ENCODE measurements at places on chromosomes 5 and 9. TPM values are rescaled to one million over a fixed set of nuclear protein-coding genes. Genes with fewer than 3 reads are reported as not detected.

DNA sequence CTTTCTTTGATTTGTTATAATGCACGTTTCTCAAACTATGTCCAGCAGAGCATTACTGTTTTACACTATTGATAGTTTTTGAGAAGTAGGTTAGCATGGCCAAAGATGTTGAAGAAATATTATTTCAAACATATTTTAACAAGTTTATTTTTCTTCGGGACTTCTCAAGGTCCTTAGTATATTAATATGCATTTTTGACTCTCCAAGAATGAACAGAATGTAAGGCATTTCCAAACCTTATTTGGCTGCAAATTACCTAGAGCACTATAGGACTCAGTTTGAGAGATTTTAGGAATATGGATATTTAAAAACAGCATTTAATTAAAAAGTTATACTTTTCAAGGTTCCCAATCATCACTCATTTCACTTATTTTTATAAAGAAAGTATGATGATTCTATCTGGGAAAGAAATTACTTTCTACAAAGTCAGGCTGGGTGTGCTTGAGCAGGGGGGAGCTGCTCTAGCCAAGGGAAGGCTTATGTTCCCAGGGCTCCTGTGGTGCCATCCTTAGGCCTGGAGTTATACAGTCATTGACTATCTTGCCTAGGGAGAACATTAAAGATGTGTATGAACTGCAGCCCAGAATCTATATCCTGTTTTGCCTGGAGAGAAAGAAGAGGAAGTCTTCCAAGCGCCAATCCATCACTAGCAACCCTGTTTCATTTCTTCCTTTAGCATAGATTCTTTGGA is 27.6 kb upstream of the NREP start:
- no peaks in the 10 kb centered on the region for H3K36me3 ChIP-seq
- no peak overlapping the region for H3K27ac ChIP-seq
- H3K27me3 ChIP-seq, result no peaks in the 10 kb centered on the region

The CA9 gene
- total RNA-seq, result not detected

GRCh38 chr5:124773315-124774311 is 27.2 kb upstream of the ZNF608 start:
- H3K27ac ChIP-seq, result no peak overlapping the region
- no peak for DNase-seq
- no peaks in the 10 kb centered on the region for H3K36me3 ChIP-seq

DNA sequence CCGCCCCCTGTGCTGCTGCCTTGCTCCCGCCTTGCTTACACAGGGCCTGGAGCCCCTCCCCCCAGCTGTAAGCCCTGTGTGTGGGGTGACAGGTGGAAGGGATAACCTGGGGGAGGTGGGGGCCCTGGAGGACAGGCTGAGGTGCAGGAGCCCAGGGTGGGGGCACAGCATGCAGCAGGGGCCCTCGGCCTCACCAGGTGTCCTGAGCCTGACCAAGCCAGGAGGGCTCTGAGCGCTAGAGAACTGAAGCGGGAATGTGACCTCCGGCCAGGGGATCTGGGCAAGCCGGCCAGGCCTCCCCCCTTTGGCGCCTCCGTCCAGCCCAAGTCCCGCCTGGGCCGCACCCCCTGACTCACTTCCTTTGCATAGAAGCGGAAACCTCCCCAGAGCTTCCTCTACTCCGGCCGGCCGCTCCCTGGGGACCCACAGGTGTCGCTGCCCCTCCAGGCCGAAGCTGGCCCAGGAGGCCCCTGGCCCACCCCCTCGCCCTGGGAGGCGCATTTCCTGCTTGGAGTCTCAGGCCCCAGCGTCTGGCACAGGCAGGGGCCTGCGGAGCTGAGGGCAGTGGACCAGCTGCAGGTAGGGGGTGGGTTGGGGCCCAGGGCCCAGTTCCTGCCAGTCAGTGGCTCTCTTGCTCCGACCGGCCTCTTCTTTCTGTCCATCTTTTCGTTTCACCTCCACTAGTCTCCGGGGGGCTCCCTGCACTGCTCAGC is at the start of gene TOR4A:
TSS of gene TOR4A (plus strand) at position 398 of the 713 bp plus-strand sequence. CDS start 964 bp downstream, outside the sequence.
- peak; percentile 57 for DNase-seq
- peaks cover 17% of the 10 kb centered on the region for H3K4me1 ChIP-seq
- peaks cover 20% of the 10 kb centered on the region for H3K27me3 ChIP-seq

DNA sequence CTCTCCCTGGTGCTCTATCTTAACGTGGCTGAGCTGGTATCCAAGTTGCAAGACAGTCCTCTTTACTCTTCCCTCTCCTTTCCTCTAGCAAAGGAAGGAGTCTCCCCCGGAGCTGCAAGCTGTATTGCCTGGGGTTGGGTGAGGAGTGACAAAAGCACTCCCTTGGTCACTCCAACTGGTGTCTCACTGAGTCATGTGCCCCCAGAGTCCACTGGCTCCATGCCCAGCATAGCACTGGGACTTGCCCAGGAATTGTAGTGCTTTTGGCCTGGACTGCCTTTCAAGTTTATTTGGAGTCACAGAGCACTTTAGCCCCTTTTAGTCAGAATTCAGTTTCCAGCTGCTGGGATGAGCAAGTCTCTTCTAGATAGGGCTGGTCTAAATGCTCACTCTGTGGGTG is 82.6 kb upstream of the FST start:
- no peaks in the 10 kb centered on the region for H3K4me1 ChIP-seq
- no peaks in the 10 kb centered on the region for H3K27me3 ChIP-seq
- no peak for DNase-seq
- H3K36me3 ChIP-seq, result no peaks in the 10 kb centered on the region

DNA sequence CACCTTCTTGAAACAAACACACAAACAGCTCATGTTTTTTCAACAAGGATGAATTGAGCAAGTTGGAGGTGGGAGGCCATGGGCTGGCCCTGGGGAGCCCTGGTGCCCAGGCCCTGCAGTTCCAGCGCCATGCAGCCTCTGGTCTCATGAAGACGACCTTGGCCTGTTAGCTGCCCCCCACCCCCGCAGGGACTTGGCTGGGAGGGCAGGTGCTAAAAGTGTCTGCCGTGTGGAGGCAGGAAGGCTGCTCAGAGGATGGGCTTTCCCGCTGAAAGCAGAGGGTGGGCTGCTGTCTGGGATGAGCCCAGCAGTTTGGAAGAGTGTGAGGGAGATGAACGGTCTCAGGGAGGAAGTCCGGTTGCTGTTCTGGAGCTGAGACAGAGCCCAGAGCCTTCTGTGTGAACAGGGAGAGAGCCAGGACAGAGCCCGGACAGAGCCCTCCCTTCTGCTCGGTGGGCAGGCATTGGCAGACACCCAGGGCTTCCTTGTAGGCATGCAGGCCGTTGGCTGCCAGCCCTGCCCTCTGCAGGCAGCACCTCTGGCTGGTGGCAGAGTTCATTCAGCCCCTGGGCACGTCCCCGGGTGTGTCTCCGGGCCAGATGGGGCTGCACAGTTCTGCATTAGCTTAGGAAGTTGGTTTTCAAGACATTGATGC is 18.7 kb downstream of the ROPN1L start:
- no peaks in the 10 kb centered on the region for H3K36me3 ChIP-seq
- H3K27me3 ChIP-seq, result no peaks in the 10 kb centered on the region
- DNase-seq, result no peak
- no peak overlapping the region for H3K4me3 ChIP-seq
- H3K4me1 ChIP-seq, result no peaks in the 10 kb centered on the region

- H3K4me3 ChIP-seq, result no peak overlapping the region
- H3K27ac ChIP-seq, result no peak overlapping the region
- no peaks in the 10 kb centered on the region for H3K27me3 ChIP-seq
- H3K36me3 ChIP-seq, result no peaks in the 10 kb centered on the region
- no peaks in the 10 kb centered on the region for H3K4me1 ChIP-seq
Observed at GRCh38 chr5:148751025-148751424, 75.4 kb upstream of the ADRB2 start.

The HMGCS1 gene
- 7.0 TPM for total RNA-seq

The ANKS6 gene
- 7.0 TPM for total RNA-seq

The STPG3 gene
- not detected for total RNA-seq

- H3K4me1 ChIP-seq, result no peaks in the 10 kb centered on the region
- no peak overlapping the region for H3K27ac ChIP-seq
- H3K36me3 ChIP-seq, result no peaks in the 10 kb centered on the region
Observed at GRCh38 chr9:126488310-126488709, 125.4 kb upstream of the LMX1B start.

The ZDHHC11 gene
- 0.85 TPM for total RNA-seq

GRCh38 chr9:90832261-90832660 is 30.6 kb downstream of the SYK start:
- DNase-seq, result no peak
- H3K4me3 ChIP-seq, result no peak overlapping the region
- H3K4me1 ChIP-seq, result no peaks in the 10 kb centered on the region
- no peaks in the 10 kb centered on the region for H3K27me3 ChIP-seq
- H3K36me3 ChIP-seq, result no peaks in the 10 kb centered on the region

All from gastrocnemius medialis (tissue), 4 donors.